ENCODE measurements at places on chromosomes 6 and 20.

GRCh38 chr6:56775498-56776166, 132.9 kb upstream of the DST start:
- no peak for DNase-seq

- no peak for DNase-seq
Observed at GRCh38 chr6:150363733-150364132, 5.1 kb upstream of the IYD start.

DNA sequence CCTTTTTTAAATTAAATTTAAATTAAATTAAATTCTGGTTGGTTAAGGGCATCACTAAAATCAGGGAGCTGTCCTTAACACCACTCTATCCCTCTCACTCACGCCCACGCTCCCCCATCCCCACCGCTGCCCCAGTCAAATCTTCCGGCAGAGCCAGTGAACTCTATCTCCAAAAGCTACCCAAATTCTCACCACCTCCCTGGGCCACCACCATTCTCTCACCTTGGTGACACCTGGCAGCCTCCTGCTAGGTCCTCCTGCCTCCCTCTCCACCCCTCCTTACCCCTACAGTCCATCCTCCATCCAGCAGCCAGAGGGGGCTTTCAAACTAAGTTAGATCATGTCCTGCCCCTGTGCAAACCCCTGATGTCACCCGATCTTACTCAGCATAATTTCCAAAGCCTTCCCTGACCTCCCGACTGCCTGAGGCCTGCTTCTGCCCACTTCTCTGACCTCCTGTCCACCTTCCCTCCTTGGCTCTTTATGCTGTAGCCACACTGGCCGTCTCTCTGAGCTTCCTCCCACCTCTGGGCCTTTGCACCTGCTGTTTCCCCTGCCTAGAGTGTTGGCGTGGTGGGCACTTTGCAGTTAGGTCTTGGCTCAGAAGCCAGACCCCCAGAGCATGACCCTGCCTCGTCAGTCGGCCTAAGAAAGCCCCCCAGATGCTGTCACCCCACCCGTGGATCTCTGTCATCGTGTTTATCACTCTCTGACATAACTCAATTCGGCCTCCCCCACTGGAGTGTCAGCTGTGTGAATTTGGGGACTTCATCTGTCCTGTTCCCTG, 24.7 kb downstream of the PTGIS start:
- no peak for DNase-seq

- DNase-seq: no peak
Observed at GRCh38 chr6:110353457-110354001, 4.6 kb downstream of the METTL24 start.

- no peak for DNase-seq
Observed at GRCh38 chr6:154882107-154882506, 113.0 kb upstream of the TIAM2 start.

DNA sequence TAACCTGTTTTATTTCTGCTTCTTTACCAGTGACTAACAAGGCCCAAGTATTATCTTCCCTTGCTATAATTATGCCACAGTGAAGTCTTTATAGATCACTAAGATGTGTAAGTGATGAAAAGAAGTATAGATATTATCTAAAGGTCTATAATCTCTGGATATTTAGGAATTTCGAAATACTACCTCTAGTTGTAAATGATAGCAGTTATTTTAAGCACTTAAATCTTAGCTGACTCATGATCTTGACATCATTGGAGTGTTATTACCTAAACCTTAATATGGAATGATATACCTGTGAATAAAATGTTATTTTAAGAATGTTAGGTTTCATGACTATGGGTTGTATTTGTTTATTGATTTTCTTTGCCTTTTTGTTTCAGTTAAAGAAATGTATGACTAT, 31.5 kb downstream of the CDC40 start:
- no peak for DNase-seq

GRCh38 chr6:88919032-88919431, 44.4 kb downstream of the RNGTT start:
- DNase-seq: no peak

DNA sequence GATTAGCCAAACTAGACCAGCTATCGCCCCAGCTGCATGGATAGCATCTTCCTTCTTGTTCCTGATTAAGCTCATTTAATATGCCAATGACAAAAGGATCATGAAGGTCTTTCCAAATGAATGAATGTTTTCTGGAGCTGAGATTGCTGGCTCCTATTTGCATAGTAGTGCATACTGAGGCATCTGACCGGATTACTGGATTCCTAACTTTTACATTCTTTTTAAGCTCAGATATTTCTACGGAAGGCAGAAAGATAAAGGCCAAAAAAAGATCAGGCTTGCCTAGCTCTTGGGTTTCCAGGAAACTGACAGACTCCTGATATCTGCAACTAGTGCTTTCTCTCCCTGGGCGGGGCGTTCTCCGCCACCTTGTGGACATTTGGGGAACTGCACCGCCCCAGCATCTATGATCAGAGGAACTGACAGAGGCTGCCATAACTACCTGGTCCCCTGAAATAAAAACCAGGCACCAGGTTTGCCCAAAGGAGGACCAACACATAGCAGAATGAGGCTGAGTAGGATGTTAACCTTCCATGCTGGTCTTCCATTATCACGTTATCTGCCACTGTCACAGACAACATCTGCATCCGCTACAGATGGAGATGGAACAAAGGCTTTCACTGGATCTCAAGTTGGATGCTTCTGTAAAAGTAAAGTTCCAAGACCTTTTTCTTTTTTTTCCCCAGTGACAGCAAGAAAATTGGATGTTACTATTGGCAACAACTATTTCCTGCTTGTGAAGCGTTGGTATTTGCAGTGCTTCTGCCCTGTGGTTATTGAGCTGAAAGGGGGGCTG, 33.2 kb downstream of the NT5E start:
- peak; percentile 80 for DNase-seq

GRCh38 chr6:41639809-41640371, 1.6 kb downstream of the MDFI start:
- DNase-seq: no peak

- no peak for DNase-seq
Observed at GRCh38 chr6:110147870-110148269, 31.6 kb downstream of the WASF1 start.

- no peak for DNase-seq
Observed at GRCh38 chr6:8166156-8166555, 63.8 kb upstream of the EEF1E1 start.

- DNase-seq: no peak
Observed at GRCh38 chr6:37141281-37142049, 28.5 kb upstream of the PIM1 start.

GRCh38 chr20:23111944-23112342, 25.8 kb upstream of the CD93 start:
- DNase-seq: no peak

DNA sequence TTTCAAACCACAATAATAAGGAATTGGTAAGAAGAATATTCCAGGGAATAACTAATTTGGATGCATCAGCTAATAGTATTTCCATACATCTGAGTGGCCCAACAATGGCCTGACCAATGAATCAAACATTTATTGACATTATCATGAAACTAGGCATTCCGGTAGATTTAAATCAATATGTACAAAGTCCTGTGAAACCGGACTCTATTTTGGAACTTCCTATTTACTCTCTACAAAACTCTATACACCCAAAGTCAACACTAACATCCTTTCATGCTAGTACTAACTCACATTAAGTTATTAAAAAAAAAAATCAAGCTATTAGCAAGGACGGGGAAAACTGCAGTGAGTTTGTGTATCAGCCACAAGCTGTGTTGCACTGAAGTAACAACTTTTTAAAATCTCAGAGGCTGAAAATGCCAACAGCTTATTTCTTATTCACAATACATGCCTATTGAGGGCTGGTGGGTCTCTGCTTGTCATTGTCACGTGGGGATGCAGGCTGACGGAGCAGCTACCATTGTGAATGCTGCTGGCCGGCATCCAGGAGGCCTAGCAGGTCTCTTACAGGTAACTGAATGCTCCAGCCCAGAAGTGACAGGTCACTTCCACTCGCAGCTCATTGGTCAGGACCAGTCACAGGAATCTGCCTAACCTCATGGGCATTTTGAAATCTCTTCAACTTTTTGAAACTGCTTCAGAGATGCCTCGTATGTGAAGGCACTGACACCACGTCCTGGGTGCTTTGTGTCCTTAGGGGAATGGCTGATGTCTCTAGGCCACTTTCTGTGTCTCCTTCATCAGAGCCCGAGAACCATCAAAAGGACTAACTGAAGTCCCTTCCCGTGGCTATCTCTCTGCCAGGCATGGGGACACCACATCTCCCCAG, 76.3 kb downstream of the SLC22A23 start:
- DNase-seq: no peak

GRCh38 chr6:140921366-140922226, 1211.1 kb upstream of the GJE1 start:
- DNase-seq: no peak

Measured in stimulated activated CD8-positive, alpha-beta memory T cell treated with anti-CD3 and anti-CD28 coated beads, Interleukin-15, amount 100 ng/mL, for 24 hours (primary cell).